ENCODE measurements at places on chromosomes 1 and 21.

DNA sequence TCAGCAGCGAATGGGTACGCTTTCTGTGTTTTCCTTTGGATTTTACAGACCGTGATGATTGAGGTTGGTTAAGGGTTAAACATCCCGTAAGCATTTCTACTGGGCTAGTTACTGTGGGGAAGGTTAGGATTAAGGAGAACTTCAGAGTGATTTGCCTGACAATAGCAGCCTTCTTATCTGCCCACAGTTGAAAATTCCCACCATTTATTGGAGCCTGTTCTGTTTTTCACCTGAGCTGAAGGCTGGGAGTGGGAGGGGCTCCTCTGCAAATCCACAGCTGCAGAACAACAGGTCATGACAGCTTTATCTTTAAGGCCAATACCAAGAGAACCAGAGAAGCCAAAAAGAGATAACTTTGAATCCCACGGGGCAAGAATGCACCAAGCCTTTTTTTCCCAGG is 168.6 kb downstream of the KAZN start:
- no peak for DNase-seq

- DNase-seq, result no peak
These were observed 24.8 kb upstream of the AGPAT3 start for GRCh38 chr21:43840259-43840658.

GRCh38 chr1:208176649-208177048 is 67.5 kb downstream of the PLXNA2 start:
- DNase-seq, result no peak

- no peak for DNase-seq
These were observed 30.6 kb upstream of the MARK1 start for GRCh38 chr1:220497220-220497947.

DNA sequence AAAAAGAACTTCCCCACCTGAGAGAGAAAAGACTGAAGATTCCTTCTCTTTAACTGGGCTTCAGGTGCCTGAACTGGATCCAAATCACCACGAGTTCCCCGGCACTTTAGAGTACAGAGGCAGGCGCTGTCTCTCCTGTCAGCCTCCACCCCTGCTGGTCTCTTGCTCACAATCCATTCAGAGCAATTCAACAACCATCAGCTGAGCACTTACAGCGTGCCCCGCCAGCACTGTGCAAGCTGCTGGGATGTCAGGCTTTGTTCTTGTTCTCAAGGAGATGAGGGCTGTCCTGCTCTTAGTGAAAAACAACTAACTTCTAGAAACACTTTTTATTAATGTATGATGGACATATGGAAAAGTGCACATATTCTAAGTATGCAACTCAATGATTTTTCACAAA is 68.7 kb upstream of the VAMP3 start:
- no peak for DNase-seq

DNA sequence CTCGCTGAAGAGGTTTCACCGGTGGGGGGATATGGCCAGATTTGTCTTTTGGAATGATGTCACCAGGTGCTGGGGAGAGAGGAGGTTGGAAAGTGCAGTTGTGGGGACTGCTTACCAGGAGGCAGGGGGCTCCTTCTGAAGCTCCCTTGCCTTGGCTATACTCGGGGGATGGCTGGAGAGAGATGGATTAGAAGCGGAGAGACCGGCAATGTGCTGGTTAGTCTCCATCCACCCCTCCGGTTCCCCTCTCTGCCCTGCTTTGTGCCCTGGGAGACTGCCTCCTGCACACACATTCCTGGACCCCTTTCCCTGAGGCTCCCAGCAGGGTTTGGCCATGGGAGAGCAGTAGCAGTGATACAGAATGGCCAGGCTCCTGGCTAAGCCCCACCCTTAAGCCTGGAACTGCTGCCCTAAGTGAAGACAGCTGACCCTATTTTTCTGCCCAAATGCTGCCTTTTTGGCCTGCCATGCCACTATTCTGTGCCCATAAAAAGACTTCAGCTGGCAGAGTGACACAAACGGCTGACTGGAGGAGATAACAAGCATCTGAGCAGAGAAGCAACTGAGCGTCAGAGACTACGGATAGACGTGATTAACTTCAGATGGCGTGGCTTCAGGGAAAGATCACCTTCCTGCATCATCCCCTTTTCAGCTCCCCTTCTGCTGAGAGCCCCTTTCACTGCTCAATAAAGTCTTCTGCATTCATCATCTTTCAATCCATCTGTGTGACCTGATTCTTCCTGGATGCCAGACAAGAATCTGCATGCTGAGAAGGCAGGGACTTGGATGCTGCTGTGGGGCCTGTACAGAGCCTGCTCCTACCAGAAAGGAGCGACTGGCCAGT is 14.5 kb upstream of the VPS13D start:
- no peak for DNase-seq

GRCh38 chr1:80211691-80212380 is 1205.3 kb upstream of the ADGRL4 start:
- no peak for DNase-seq

- DNase-seq, result no peak
These were observed 510.3 kb downstream of the NPHP4 start for GRCh38 chr1:5481889-5482288.

DNA sequence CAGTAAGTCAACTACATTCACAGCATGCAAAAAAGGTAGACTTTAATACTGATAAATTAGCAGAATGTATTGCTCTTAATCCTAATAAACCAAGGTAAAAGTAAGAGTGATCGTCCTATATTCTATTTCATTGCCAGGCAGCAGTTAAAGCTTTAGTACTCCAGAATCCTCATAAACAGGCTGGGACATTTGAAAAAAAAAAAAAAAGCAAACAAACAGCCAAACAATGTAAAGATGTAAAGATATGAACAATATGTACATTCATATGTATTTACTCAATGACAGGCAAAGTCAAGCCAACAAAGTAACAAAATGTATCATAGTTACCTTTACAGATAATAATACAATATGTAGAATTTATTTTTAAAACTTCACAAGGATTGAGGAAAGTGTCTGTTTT is 383.6 kb downstream of the COL11A1 start:
- no peak for DNase-seq

GRCh38 chr1:204782118-204782700 is 88.5 kb upstream of the NFASC start:
- DNase-seq, result no peak

GRCh38 chr1:119364640-119365039 is 3.9 kb upstream of the HAO2 start:
- no peak for DNase-seq
